H4 (cell line): ENCODE measurements at places on chromosomes 13 and 19. TPM values are rescaled to one million over a fixed set of nuclear protein-coding genes. Genes with fewer than 3 reads are reported as not detected.

GJA3 gene
- 0.10 and 0.25 TPM in 2 replicates for total RNA-seq

IGFLR1 gene
- total RNA-seq: 6.2 and 31.2 TPM in 2 replicates

ZNF155 gene
- 2.4 and 3.4 TPM in 2 replicates for total RNA-seq

CEBPA gene
- total RNA-seq: 2.7 and 4.3 TPM in 2 replicates

CEACAM8 gene
- not detected in 2 replicates for total RNA-seq

DMRTC2 gene
- not detected in 2 replicates for total RNA-seq

NPAS1 gene
- 0.29 TPM in 1 of 2 replicates, not detected in the other for total RNA-seq

TLE6 gene
- total RNA-seq: 1.5 and 2.7 TPM in 2 replicates

RNF113B gene
- not detected in 2 replicates for total RNA-seq

MEF2B gene
- total RNA-seq: 0.27 TPM in 1 of 2 replicates, not detected in the other

DNA sequence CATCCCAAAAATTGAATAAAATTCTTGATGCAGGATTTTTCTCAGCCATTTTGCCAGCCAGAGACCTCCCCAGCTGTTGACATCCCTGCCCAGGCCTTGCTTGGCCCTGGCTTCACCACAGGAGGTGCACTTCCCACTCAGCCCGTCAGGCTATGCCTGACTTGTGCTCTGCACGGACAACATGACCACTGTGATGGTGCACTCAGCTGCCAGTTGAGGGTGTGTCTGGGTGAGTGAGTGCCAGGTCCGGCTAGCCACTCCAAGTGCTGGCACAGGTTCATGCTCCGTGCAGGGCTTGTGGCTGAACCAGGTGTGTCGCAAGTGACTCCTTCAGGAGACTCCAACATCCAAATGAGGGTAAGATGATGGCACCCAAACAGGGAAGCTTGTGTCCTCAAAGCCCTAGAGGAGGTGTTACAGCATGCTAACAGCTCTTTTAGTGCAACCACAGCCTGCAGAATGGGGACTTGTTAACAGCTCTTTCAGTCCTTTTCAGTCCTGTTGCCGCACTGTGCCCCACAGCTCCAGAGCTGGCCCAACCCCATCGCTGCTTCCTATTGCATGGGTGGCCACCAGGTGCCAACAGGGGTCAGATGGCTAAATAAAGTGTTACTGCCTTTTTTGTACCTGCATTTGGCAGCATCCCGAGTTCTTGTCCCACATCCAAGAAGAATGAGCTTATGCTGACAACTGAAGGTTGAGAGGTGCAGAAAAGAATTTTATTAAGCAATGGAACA is 380.7 kb downstream of the SLITRK5 start:
- no peak for DNase-seq

- DNase-seq: no peak
Measured at GRCh38 chr13:50079655-50080202, 64.5 kb downstream of the KCNRG start.

DNA sequence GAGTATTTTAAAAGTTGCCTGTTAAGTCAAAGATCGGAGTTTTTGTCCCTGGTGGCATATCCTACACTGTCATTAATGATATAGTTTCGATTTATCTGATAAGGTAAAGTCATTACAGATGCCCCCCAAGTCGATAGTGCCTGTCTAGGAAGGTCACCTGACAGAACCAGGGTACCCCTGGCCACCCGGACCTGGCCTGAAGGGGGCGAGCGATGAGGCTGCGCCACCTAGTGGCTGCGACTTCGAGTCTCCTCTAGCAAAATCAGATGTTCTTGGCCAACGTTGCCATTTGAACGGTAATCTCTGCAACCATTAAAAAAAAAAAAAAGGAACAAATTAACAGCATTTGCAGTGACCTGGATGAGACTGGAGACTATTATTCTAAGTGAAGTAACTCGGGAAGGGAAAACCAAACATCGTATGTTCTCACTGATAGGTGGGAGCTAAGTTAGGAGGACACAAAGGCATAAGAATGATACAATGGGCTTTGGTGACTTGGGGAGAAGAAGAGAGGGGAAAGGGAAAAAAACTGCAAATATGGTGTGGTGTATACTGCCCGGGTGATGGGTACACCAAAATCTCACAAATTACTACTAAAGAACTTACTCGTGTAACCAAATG is 565.1 kb downstream of the LIG4 start:
- peak; percentile 21 for DNase-seq

- no peak for DNase-seq
Measured at GRCh38 chr19:28281676-28282075, 931.3 kb downstream of the UQCRFS1 start.

DNA sequence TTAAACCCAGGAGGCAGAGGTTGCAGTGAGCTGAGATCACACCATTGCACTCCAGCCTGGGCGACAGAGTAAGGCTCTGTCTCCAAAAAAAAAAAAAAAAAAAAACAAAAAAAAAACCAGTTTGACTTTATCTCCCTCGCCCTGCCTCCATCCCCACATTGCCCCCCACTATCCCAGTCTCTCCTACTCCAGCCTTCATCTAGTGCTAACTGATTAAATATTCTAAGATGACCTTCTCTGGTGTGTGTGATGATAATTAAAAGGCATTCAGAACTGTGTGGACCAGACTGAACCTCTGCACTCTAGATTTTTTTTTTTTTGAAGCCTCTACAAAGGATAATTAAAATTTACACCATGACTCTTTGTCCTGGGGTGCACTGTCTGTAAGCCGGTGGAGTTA is 6.0 kb upstream of the DLL3 start:
- no peak for DNase-seq

- no peak for DNase-seq
Measured at GRCh38 chr19:51293571-51294210, 17.8 kb upstream of the IGLON5 start.

DNA sequence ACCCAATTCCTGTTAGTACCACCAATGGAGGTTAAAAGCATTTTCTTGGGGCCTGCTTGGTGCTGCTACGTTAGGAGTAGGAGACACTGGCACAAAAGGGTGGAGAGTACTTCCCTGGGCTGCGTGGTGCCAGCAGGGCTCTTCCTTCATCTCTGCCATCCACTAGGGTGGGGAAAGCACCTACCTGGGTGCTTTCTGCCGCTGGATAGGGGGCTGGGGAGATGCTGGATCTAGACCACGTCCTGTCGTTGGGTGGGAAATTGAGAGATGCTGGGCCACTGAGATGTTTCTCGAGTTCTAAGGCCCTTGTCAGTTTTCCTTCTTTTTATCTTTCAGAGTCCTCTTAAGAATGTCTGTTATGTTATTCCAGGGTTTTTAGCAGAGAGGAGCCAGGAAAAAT is 6.7 kb upstream of the FCGBP start:
- DNase-seq: no peak

- no peak for DNase-seq
Measured at GRCh38 chr19:36008336-36008978, at the start of gene SYNE4. Gene SYNE4 (minus strand): TSS chr19:36008813. CDS start chr19:36008681, 132 bp downstream.

- no peak for DNase-seq
Measured at GRCh38 chr19:38815059-38816001, 2.6 kb upstream of the LGALS4 start.

DNA sequence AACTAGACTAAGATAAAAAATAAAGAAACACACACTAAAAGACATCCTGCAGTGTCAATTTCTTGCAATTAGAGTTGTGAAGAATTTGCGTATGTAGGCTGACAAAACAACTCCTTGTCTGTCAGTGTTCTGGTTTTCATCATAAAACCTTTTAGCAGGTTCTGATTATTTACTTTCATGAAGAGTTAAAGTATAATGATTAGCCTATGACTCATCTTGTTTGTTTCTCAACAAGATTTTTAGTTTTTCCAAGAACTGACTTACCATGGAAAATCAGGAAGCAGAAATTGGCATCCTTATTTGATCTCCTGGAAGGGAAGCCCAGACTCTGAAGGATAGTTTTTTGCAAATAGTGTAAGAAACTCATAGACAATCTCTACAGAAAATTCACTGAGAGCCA is 848.7 kb upstream of the PCDH9 start:
- DNase-seq: no peak

- DNase-seq: no peak
Measured at GRCh38 chr13:110555601-110556223, 5.8 kb downstream of the RAB20 start.

GRCh38 chr19:2756921-2757881 is 17.4 kb upstream of the SLC39A3 start:
- DNase-seq: no peak

GRCh38 chr13:111316161-111316730 is 4.2 kb upstream of the TEX29 start:
- no peak for DNase-seq

GRCh38 chr13:39159393-39159792 is 121.1 kb downstream of the NHLRC3 start:
- DNase-seq: no peak

DNA sequence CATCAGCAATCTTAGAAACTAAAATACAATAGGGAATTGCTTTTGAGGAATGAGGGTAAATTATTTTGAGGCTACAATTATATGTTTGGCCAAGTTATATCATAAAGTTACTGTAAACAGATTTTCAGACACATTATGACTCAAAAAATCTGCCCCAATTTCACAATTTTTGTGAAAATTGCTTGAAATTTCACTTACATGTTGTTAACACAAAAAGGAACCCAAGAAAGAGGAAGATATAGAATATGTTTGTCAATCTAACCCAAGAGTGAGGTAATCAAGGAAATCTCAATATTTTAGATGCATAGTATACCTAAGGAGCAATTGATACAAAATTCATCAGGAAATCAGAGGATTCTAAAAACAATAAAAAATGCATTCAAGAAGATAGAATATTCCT is 73.9 kb upstream of the FNDC3A start:
- no peak for DNase-seq

GRCh38 chr13:104975272-104975671 is 1560.2 kb downstream of the EFNB2 start:
- DNase-seq: no peak

DNA sequence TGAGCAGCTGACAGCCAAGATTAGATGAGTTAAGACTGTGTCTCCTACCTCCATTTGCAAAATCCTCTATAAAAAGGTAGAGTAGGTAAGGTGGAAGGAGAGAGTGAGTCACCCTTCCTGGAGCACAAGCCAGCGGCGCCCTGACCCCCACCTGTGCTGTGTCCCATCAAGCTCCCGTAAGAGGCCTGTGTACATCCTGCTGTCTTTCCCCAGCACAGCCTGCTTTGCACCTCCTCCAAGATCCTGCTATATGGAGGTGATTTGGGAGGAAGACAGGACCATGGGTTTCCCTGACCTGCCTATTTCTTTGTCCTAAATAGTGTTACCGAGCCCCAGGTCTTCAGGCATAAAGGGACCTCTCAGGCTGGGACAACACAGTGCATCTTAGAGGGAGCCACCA is 62.3 kb upstream of the UQCRFS1 start:
- DNase-seq: no peak

GRCh38 chr13:109671919-109672318 is 114.5 kb downstream of the IRS2 start:
- no peak for DNase-seq

DNA sequence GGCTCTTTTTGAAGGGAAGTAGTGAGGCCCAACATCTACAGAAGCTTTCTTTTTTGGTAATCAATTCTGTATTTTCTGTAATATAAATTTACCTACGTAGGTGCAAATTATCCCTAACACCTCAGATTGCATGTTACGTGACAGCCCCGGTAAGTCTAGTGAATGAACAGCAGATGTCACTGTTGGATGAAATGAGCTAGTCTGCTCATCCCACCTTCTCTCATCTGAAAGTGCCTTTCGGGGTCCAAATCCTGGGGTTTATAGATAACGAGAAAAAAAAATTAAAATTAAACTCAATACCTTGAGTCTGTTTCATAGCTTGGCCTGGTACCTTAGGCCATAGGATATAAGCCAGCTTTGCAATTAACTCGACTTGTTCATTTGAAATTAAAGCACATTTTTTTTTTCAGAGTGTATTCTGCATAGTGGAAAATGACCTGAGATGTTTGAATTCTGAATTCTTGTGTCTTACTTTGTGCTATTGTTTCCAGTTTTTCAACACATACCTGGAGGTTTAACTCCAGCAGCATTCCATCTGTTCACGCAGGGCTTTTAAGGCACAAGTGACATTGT is 548.2 kb downstream of the GPC5 start:
- DNase-seq: peak; percentile 11

GRCh38 chr19:31432201-31432810 is 83.1 kb upstream of the TSHZ3 start:
- DNase-seq: no peak
